Calu3 (cell line): ENCODE measurements at places on chromosomes 1 and 21. TPM values are rescaled to one million over a fixed set of nuclear protein-coding genes. Genes with fewer than 3 reads are reported as not detected.

ELAVL4 gene
- not detected in 2 replicates for total RNA-seq

BRDT gene
- total RNA-seq: not detected in 2 replicates

SH2D2A gene
- 2.9 and 3.1 TPM in 2 replicates for total RNA-seq

DNA sequence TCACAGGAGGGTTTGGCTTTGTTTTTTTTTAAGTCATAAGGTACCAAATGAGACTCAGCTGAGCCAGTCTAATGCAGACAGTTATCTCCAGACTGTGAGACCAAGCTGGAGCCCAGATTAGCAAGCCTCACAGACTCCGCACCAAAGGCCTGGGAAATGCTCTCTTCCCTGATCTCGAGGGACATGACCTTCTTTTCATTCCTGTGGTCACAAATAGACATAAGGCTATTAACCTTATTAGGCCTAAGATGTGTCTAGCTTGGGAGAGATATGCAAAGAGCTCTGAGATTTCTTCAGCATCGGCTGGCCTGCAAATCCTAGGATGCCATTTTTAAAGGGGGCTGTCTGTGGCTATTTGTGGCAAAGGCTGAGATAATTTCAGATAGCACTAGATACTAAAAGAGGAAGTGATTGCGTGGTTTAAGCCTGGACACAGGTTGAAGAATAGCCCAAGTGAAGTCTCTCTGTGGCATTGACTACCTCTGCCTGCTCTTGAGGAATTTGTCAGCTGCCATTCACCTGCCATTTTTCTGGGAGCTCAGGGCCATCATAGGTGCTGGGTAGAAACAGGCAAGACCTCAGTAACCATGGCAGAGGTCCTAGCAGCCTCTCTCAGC is 301.3 kb downstream of the SIPA1L2 start:
- DNase-seq: no peak

KLF17 gene
- not detected in 2 replicates for total RNA-seq

PRELP gene
- not detected in 2 replicates for total RNA-seq

GRCh38 chr21:36255663-36256062 is 64.3 kb upstream of the MORC3 start:
- no peak for DNase-seq

OR6N1 gene
- total RNA-seq: not detected in 2 replicates

GRCh38 chr1:67582625-67583461 is 102.2 kb upstream of the GADD45A start:
- no peak for DNase-seq

DNA sequence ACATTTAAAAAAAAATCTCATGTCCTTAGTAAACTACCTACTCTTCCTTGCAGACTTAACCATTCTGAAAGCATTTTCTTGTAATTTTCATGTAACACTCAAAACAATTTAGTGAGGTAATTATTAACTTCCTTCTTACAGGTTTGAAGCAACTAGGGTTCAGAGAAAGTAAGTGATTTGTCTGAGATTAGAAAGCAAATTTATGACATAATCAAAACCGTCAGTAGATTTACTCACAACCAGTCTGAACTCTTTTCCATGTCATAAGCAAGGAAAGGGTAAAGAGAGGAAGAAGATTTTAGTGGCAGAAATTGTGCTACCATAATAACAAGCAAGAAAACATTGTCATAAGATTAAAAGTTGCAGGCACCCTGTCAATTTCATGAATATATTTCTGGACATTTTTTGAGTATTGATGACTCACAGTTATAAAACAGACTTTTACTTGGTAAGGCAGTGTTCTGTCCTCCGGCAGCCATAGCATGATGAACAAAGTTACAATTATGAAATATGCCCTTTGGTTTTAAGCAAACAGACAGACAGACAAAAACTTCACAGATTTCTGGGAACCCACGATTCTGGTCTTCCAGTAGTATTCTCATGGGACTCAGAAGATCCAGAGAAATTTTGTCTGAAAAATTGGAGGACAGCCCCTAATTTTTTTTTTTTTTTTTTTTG is 707.2 kb downstream of the RWDD3 start:
- DNase-seq: no peak

DNA sequence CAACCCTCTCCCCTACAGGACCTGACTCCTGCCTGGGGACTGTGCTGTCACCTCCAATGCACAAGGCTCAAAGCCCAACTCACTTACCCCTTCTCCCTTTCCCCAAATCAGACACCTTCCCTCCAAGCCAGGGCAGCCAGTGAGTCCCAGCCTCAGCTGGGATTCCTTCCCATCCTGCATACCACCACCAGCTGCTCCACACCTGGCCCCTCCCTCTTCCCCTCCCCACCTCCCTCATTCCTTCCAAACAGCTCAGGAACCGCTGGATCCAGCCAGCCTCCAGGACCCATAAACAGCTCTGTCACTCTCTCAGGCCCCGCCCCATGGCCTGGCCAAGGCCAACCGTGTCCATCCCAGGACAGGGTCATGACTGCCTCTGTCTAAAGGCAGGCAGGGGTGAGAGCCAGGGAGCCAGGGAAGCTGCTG is 41.4 kb downstream of the ACOT7 start:
- DNase-seq: no peak

MTMR11 gene
- 32.3 and 35.7 TPM in 2 replicates for total RNA-seq

FAM72A gene
- total RNA-seq: 17.5 and 18.3 TPM in 2 replicates

DNA sequence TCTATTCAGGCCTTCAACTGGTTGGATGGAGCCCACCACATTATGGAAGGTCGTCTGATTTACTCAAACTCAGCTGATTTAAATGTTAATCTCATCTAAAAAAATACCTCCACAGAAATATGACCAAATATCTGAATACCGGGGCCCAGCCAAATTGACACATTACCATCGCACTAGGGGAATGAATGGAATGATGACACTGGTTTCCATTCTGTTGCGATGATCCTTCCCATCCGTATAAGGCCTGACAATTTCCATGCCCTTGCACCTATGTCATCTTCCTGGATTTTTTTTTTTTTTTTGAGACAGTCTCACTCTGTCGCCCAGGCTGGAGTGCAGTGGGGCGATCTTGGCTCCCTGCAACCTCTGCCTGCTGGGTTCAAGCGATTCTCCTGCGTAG is 397.5 kb downstream of the KIF26B start:
- no peak for DNase-seq
